ENCODE measurements at places on chromosomes 7 and 10.

GRCh38 chr7:23018750-23019149, 4.8 kb upstream of the HYCC1 start:
- H3K4me1 ChIP-seq: peaks cover 16% of the 10 kb centered on the region
- H3K4me3 ChIP-seq: no peak overlapping the region
- DNase-seq: no peak

GRCh38 chr10:60353519-60354258, 36.0 kb downstream of the ANK3 start:
- no peaks in the 10 kb centered on the region for H3K27me3 ChIP-seq
- no peaks in the 10 kb centered on the region for H3K36me3 ChIP-seq
- no peak for DNase-seq
- H3K27ac ChIP-seq: no peak overlapping the region
- no peaks in the 10 kb centered on the region for H3K4me1 ChIP-seq

- H3K27ac ChIP-seq: no peak overlapping the region
- no peaks in the 10 kb centered on the region for H3K27me3 ChIP-seq
- DNase-seq: no peak
- no peaks in the 10 kb centered on the region for H3K36me3 ChIP-seq
These were observed 425.7 kb upstream of the SEMA3D start for GRCh38 chr7:85612514-85612913.

GRCh38 chr7:31002256-31002655, 38.5 kb downstream of the GHRHR start:
- no peaks in the 10 kb centered on the region for H3K27me3 ChIP-seq
- H3K4me1 ChIP-seq: no peaks in the 10 kb centered on the region
- H3K27ac ChIP-seq: no peak overlapping the region
- H3K36me3 ChIP-seq: no peaks in the 10 kb centered on the region
- H3K4me3 ChIP-seq: no peak overlapping the region

All from effector memory CD4-positive, alpha-beta T cell (primary cell).